ENCODE measurements at places on chromosomes 3 and 15.

DNA sequence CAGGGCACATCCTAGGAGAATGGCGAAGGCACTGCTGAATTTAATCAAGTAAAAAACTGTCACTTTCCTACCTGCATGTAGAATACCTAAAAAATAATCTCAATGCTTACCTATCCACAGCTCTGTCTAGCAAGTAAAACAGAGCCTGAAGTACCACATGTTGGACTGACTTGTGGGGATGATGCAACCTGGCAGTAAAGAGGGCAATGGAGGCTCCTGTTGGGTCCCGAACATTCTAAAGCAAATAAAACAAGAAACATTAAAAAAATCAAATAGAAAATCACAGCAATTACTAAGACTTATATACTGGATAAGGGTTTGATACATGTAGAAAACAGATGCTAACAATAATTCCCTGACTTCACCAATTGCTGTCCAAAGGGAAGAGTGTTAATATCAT, 56.1 kb downstream of the PTPN9 start:
- no peak for DNase-seq

DNA sequence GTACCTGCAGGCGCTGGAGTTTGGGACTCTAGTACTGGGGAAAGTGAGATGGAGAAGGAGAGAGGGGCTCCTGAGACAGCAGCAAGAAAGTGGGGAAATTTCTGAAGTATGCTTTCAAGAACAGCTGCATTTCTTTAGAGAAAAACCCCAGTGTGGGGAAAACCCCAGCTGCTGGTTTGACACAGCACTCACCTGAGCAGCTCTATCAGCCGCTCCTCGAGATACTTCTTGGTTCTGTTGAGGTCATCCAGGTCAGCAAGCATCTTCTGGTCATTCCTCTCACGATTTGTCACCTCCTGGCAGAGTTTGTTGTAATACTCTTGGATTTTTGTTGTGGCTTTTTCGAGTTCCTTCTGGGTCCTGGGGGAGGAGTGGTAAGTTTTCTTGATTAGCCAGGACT, 18.8 kb downstream of the CXCR6 start:
- no peak for DNase-seq

DNA sequence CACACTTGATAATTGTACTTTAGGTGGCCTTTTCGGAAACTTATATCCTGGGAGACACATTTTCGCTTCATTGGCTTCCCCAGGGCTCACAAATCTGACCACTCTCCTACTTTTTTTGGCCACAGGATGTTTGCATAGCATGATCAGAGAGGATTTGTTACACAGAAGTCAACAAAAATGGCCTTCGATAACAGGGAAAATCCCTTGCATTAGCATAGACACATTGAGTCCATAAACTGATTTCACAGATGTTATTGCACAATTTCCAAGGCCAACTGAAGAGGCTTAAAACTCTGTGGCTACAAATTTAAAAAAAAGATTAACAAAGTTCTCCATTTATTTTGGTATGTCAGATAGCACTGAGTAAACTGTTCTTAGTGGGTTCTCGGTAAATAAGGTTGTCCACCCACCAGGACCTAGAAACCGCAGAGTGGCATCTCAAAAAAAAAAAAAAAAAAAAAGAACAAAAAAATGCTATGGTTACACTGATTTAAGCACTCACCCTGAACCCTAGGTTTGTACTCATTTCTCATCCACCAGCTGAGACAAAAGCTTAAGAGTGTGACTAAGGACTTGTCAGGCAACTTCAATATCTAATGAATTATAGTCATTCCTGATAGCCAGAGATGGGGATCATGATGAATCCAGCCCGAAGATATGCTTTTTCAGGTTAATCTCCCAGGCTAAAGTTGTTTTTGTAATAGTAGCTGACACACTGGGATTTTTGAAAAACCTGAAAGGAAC, 188.9 kb upstream of the SYNPR start:
- no peak for DNase-seq

- no peak for DNase-seq
Measured at GRCh38 chr15:93164409-93164808, 75.4 kb upstream of the RGMA start.

DNA sequence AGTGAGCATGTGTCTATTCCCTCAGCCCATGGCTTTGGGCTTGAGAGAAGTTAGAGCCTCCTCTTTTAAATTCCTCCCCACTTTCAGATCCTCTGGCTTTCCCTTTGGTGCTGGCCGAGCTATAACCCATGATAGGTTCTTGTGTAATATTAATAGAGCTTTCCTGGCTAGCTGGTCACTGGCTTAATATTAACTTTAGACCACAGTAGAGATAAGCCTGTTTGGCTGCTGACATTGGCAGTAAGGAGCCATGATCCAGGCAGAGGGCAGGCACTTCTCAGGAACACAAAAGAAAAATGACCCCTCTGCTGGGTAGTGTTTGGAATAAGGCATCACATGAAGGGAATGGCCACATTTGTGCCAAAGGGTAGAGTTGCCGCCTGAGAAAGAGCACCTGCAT, 65.4 kb upstream of the UMPS start:
- DNase-seq = no peak

- DNase-seq = no peak
Measured at GRCh38 chr3:160448845-160449635, 546 bp downstream of the TRIM59 start.

GRCh38 chr3:16514755-16515353, 1.4 kb upstream of the RFTN1 start:
- DNase-seq = no peak

GRCh38 chr3:29889215-29889614, 608.3 kb downstream of the RBMS3 start:
- no peak for DNase-seq

GRCh38 chr3:95082191-95082590, 1019.3 kb downstream of the NSUN3 start:
- DNase-seq = no peak

DNA sequence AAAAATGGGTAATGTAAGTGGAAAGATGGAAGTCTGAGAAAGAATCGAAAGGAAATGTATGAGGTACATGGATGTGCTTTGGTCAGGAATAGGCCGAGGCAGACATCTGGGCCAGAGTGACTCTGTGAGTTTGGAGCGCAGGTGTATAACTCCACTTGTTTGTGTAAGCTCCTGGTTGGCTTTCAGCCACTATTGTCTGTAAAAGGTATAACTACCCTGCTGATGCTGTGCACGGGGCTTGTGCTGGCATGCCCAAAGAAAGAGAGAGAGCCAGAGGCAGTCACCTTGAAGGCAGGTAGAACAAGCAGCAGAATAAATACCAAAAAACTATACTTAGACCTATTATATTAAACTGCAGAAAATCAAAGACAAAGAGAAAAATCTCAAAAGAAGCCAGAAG, 32.7 kb upstream of the CD96 start:
- DNase-seq = no peak

DNA sequence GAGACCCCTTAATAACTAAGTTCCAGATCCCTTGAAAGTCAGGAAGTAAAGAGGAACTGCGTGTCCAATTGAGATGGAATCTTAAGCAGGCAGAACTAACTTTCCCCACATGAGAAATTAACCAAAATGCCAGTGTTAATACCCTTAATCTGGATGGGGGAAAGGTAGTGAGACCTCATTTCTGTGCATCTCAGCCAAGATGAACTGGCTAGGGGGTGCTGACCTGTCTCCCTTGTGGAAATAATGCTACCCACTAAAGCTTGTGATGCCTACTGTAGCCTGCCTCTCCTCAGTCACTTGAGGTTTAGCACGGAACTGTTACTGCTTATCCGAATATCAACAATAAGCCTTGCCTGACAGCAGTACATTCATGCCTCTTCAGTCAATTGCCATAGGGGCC, 15.1 kb downstream of the BOC start:
- DNase-seq = no peak

DNA sequence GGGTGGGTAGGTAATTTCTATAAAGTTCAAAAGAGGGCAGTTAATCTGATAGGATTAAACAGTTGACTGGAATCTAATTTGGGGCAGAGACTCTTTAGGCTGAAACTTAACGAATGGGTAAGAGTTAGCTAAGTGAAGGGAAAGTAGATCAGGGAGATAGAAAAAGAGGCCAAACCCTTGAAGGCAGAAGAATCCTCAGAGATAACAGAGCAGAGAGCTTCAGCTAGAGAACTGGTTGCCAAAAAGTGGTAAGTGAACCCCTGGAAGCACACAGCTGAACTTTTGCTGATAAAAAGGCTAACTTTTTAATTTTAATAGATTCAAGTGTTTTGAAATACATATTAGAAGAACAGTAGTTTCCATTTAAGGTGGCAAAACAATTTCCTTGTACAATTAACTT, 99.2 kb downstream of the FHIT start:
- no peak for DNase-seq

DNA sequence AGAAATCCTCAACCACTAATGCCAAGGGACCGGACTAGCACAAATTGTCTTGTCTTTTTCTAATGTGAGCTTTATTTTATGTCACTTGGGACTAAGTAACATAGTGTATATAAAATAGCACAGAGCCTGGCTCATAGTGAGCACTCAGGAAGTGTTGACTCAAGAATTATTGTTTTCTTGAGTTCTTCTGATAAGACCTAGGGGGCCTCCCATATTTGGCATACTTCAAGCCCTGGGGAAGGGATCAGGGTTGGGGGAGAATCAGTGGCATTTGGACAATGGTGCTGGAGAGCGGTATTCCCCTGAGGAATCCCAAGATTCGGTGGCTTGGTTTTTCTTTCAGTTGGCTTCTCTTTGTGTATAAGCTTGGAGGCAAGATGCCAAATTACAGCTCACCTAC, 19.4 kb downstream of the ZNF80 start:
- DNase-seq = no peak

DNA sequence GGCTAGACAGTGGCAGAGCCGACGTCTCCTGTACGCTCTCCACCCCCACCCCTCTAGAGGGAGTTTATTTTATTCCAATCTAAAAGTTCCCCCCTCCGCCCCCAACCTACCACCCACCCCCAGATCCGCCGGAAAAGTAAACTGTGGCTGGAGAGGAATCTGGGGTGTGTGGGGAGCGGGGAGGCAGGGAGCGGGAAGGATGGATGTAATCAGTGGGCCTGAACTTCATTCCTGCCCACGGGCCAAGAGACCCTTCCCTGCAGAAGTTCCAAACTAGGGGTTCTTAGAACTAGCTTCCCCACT, 537 bp upstream of the CSRNP1 start:
- no peak for DNase-seq

DNA sequence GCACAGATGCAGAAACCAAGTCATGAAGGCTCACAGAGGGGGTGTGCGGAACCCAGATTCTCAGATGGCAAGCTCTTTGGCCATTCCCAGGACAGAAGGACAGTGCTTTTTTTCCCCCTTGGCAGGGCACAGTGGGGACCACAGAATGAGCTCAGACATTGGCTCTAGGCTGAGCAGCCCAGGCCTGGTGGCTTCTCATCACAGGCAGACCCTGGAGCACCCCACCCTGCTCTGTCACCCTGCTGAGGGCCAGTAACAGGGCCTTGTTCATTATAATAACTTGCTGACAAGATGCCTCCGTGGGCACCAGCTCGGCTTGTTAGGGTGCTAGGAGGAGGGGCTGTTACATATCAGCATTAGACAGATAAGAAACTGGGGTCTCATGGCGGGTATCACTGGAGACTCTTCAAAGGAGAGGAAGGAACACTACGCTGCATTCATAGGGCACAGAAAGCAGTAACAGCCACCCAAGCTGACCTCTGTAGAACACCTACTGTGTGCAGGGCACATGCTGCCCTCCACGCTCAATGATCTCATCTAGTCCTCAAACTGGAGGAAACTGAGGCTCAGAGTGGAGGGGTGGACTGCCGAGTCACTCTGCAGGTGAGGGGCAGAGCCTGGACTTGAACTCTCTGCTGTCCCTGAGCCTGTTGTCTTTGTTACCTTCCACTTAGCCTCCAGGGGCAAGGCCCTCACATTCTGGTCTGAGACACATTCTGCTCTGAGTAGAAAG, 69.9 kb upstream of the SEC13 start:
- DNase-seq = peak; percentile 25

DNA sequence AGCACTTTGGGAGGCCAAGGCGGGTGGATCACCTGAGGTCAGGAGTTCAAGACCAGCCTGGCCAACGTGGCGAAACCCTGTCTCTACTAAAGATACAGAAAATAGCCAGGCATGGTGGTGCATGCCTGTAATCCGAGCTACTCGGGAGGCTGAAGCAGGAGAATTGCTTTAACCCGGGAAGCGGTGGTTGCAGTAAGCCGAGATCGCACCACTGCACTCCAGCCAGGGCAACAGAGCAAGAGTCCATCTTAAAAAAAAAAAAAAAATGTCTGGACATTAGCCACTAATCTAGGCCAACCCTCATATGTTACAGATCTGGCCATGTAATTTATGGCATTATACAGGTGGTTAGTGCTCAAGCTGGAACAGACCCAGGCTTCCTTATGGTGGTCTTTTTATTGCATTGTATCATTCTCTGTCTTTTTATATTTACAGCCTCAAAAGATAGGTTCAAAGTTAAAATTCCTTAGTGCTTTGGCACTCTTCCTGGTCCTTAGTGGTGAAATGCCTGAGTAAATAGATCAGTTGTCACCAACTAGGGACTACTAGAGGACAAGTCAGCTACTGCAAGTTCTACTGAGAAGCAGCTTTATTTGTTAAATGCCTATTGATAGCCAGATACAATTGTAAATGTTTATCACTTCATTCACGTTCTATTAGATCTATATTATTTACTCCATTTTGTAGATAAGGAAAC, 16.0 kb downstream of the STARD9 start:
- no peak for DNase-seq

DNA sequence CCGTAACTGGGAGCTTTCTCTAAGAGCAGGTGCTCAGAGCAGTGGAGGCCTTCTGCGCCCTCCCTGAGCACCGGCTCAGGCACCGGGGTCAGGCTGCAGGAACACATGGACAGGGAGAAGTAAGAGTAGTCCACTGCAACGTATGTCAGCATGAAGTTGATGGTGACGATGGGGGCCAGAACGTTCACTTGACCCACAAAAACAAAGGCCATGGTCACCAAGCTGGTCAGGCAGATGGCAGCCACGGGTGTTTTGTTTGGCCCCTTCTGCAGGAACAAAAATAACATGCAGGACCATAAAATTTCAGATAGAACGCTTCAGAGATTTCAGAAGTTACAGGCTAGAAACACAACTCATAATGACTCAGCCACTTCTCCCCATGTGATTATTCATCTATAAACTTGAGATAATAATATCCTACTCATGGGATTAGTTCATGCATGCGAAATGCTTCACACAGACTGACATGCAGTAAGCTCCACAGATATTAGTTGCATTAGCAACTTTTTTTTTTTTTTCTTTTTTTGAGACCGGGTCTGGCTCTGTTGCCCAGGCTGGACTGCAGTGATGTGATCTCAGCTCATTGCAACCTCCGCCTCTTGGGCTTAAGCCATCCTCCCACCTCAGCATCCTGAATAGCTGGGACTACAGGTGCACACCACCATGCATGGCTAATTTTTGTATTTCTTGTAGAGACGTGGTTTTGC, 52.2 kb upstream of the HEG1 start:
- DNase-seq = no peak

GRCh38 chr3:37053337-37053736, 60.0 kb downstream of the MLH1 start:
- DNase-seq = no peak
